ENCODE measurements at places on chromosomes 1 and 21. TPM values are rescaled to one million over a fixed set of nuclear protein-coding genes. Genes with fewer than 3 reads are reported as not detected.

GRCh38 chr1:74431531-74431930 is 80.9 kb downstream of the LRRC53 start:
- no peak for DNase-seq
- H3K36me3 ChIP-seq: no peaks in the 10 kb centered on the region
- H3K4me1 ChIP-seq: no peaks in the 10 kb centered on the region

Gene CYP4A22
- not detected for polyA plus RNA-seq

Gene TNFRSF18
- polyA plus RNA-seq: 56.4 TPM

DNA sequence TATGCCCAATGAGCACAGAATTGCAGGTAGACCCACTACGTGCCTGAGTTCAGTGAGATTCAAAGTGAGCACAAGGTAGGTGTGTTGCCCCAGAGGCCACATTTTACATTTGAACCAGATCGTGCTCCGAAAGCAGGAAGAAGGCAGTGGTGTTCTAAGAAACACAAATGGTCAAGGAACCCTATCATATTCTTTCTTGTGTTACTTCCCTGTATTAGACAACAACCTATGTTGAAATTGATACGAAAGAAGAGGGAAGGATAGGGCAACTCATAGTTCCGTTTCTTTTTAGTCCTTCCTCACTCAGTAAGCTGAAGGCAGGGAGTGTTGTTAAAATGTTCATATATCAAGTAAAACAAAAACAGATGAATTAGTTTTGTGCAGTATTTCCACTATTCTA is 33.9 kb downstream of the OLFML2B start:
- H3K4me3 ChIP-seq: no peak overlapping the region
- no peak overlapping the region for H3K27ac ChIP-seq
- H3K4me1 ChIP-seq: no peaks in the 10 kb centered on the region
- H3K36me3 ChIP-seq: no peaks in the 10 kb centered on the region

Gene MX1
- 27.5 TPM for polyA plus RNA-seq

GRCh38 chr21:29378832-29379231 is 80.1 kb downstream of the BACH1 start:
- H3K27ac ChIP-seq: no peak overlapping the region
- DNase-seq: no peak
- no peaks in the 10 kb centered on the region for H3K27me3 ChIP-seq
- no peak overlapping the region for H3K4me3 ChIP-seq
- H3K4me1 ChIP-seq: peaks cover 10% of the 10 kb centered on the region
- H3K36me3 ChIP-seq: peaks cover 3% of the 10 kb centered on the region

DNA sequence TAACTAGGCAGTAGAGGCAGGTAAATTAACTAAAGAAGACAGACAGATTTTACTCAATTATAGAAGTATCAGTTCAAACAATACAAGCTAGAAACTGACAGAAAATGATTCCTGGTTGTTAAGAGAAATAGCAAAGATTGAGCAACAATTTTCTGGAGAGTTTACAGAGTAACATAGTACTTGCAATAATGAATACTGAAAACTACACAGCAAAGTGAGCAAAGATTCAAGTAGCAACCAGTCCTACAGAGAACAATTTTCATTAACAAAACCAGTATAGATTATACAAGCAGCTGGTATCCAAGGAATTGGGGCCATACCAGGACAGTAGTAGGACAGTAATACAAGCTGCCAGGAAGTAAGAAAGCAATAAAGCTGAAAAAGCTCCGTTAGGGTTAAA is 37.6 kb downstream of the EYA3 start:
- H3K36me3 ChIP-seq: peaks cover 12% of the 10 kb centered on the region
- no peak overlapping the region for H3K27ac ChIP-seq
- H3K4me3 ChIP-seq: no peak overlapping the region
- no peak for DNase-seq
- no peaks in the 10 kb centered on the region for H3K27me3 ChIP-seq

DNA sequence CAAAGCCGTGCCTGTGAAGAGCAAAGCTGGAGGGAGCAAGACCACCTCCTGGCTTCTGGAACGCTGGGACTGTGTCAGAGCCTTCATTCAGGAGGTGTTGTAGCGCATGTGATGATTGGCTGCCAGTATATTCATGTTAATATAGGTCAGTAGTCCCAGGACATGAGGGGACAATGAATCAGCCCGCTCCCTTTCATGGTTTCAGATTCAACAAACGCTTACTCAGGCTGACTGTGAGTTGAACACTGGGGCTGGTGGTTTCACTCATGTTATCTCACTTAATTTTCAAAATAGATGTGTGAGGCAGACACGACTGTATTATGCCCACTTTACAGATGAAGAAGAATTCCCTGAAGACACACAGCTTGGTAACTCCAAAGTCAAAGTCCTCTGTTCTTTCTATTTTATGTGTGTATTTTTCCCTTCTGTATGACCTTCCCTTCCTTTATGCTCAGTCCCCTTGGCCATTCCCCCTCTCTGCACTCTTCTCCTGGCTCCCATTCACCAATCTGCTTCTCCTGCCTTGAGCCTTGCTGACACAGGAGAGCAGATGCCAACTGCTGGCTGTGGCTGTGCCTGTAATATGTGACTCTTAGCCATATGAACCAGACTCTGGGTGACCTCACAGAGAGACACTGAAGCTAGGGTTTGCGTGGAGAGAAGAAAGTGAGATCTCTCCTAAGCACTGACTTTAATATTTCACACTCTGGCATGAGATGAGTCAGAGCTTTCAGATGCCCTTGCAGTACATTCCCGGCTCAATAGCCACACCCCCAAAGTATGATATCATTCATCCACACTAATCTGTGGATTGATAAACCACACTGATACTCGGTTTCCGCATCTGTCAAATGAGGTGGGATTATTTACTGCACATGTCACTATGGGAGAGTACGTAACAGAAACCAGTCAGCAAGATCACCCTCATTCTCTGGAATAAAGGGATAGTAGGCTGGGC is 31.4 kb upstream of the KIRREL1 start:
- H3K4me3 ChIP-seq: no peak overlapping the region
- H3K4me1 ChIP-seq: no peaks in the 10 kb centered on the region
- no peaks in the 10 kb centered on the region for H3K27me3 ChIP-seq
